Ovary (tissue), 10 donors: ENCODE measurements at places on chromosomes 1 and 21.

GRCh38 chr1:248751142-248751541 lies 4.4 kb downstream of the LYPD8 start:
- no peak for DNase-seq

DNA sequence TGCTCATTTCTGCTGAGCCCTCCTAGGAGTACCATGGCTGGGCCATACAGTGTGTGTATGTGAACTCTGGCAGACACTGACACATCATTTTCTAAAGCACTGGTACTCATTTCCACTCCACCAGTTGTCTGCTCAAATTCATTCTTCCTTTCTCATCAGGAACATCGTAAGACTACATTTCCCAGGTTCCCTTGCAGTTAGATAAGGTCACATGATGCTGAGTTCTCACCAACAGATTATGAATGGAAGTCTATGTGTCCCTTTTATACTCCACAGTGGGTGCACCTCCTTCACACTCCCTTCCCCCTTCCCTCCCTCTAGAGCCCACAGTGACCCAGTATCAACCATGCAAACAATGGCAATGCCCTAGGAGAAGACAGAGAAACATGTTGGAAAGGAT lies 38.3 kb upstream of the PAX7 start:
- no peak for DNase-seq

GRCh38 chr1:21574466-21575151 lies 65.4 kb downstream of the ALPL start:
- peak; percentile 42 for DNase-seq

GRCh38 chr1:9836632-9836960 lies 12.8 kb upstream of the CLSTN1 start:
- peak; percentile 29 for DNase-seq

- DNase-seq: no peak
Measured at GRCh38 chr1:57632401-57632800, 208.5 kb upstream of the DAB1 start.

GRCh38 chr1:101451888-101452287 lies 215.1 kb downstream of the S1PR1 start:
- DNase-seq: no peak
